ENCODE measurements at places on chromosomes 11 and 22.

DNA sequence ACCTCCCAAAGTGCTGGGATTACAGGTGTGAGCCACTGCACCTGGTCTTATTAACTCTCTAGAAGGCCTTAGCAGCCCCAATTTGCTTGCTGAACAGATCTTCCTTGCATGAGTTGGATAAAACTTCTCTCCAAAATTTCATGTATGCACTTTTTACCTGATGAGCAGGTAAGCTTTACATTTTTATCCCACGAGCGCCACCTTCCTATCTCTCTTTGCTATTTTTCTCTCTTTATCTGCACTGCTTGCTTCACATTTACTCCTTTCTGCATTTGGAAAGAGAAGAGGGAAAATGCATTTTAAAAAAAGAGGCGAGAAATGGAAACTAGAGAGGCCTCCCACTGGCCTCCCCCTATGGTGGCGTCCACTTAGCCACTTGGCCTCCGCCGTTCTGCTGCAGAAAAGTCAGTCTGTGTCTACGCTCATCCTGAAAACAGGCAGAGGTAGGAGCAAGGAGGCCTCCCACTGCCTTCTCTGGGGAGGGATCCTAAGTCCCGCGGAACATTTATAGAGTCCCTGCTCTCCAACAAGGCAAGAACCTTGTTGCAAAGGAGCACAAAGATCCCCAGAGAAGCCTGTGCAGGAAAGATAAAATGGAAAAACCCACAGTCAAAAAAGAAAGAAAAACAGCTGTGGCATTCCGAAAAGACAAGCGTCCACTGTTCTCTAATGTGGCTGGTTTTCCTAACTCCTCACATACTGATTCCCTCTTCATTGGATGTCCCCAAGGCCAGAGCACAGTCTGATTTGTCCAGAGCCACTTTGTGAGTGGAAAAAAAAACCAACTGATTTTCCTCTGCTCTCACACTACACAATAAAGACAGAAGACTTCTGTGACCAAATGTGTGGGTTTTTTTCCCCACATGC lies 62.2 kb upstream of the INCENP start:
- DNase-seq: no peak

DNA sequence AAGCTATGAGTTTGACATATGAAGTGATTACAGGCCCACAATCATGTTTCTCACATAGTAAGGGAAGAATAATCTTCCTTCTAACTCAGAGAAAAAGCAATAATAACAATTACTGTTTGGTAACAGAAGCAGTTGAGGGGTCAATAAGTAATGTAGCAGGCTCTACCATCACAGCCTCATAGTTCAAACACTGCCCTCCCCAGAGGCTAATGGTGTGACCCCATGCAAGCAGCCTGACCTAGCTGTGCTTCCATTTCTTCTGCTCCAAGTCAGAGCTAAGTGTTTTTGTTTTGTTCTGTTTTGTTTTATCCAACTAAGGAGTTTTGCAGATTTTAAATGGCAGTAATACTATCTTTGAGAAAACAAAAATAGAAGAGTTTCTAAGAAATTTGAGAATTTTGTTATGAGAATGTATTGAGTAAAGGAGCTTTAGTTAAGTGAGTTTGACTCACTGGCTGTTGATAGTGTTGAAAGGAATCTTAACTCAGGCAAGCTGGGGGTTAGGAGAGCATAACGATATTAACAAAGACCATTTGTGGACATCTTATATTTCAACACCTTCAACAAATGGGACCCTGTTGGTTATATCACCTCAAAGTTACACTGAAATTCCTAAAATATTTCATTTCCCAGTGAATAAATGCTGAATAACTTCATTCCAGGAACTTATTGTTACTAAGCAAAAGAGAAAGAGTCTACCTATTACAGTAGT lies 48.5 kb downstream of the GUCY1A2 start:
- no peak for DNase-seq

- no peak for DNase-seq
Measured at GRCh38 chr22:47929073-47929472, 1166.6 kb downstream of the TBC1D22A start.

DNA sequence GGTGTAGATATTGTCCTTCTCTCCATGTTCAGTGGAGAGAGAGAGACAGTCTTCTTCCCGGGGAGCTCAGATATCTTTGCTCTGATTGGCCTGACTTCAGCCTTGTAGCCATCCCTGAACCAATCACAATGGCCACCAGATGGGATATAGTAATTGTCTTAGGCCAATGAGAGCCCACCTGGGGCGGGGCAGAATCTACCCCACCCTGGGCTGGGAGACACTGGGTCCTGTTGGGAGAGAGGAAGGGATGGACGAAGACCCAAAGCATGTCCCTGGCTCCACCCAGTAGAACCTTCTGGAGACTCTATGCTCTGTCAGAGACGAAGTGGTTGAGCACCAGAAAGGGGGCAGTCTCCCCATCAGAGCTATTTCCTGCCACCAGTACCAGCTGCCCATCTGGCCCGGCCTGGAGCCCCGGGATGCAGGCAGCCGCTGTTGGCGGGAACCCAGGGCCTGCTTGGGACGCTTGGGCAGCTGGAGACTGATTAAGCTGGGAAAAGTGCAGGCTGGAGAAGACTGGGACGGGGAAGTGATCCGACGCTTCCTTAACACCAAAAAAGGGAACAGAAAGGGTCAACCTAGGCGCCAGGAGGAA lies 31.6 kb upstream of the CBX7 start:
- DNase-seq: no peak

- DNase-seq: no peak
Measured at GRCh38 chr22:20788627-20789344, 14.9 kb downstream of the SERPIND1 start.

- no peak for DNase-seq
Measured at GRCh38 chr22:40240686-40241085, 63.0 kb downstream of the TNRC6B start.

DNA sequence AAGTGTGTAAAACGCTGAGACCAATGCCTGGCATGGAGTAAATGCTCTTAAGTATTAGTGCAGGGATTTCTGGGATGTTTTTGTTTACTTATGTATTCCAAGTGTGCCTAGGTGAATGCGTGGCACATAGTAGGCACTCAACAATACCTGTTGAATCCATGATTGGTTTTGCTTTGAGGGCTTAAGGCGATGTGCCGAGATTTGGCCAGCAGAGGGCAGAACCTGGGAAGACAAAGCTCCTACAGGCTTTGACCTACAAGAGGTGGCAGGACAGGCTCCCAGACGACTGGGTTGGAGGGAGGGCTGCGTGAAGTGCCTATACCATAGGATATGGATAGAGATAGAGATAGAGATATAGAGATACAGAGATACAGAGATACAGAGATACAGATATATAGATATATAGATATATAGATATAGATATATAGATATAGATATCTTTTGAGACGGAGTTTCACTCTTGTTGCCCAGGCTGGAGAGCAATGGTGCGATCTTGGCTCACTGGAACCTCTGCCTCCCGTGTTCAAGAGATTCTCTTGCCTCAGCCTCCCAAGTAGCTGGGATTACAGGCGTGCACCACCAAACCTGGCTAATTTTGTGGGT lies 13.9 kb downstream of the KCNE3 start:
- peak; percentile 32 for DNase-seq

GRCh38 chr11:15697437-15698236 lies 582.9 kb downstream of the INSC start:
- DNase-seq: no peak

DNA sequence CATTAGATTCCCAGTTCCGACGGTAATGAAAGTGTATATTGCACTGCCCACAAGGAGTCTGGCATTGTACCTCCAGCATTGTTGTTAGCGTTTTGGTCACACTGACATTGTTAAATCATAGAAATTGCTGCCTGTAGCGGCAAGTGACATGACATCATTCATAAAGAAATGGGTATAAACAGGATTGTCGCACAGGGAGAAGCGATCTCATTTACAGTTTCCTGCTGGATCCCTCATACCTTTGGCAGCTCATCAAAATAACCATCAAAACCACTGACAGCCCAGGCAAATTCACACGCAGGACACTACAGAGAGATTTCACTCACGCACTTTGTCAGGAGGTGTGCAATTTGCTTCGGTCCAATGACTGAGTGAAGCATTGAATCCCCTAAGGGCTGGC lies 3.5 kb downstream of the HTR3B start:
- DNase-seq: no peak

DNA sequence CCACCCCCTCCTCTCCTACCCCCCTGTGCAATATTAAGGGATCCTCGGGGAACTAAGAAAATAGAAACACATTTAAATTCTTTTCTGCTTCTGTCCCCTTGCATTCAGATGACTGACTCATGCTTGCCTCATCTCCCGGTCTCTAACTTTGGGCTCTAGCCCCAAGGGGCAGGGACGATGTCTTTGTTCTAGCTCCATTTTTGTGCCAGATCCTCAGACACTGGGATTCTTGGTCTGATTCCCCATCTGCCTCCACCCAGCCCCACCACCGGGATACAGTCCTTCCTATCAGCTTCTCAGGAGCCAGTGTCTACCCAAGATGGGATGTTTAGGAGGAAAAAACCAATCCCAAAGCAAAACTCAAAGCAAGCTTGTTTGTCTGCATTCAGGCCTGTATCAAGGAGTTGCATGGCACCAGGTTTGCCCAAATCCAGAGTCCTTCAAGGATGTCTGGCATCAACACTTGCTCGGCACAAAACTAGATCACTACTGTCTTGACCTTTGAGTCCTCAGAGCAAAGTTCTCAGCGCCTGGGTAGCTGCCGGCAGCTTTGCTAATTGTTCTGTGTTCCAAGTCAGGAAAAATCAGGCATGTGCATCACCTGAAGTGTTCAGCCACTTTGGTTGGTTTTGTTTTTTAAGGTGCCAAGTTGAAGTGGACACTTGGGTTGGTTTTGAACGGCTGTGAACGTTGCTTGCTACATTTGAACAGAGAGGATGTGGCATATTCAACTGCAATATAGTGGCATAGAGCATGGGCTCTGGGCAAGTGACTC lies 212.8 kb downstream of the DSCAML1 start:
- no peak for DNase-seq

DNA sequence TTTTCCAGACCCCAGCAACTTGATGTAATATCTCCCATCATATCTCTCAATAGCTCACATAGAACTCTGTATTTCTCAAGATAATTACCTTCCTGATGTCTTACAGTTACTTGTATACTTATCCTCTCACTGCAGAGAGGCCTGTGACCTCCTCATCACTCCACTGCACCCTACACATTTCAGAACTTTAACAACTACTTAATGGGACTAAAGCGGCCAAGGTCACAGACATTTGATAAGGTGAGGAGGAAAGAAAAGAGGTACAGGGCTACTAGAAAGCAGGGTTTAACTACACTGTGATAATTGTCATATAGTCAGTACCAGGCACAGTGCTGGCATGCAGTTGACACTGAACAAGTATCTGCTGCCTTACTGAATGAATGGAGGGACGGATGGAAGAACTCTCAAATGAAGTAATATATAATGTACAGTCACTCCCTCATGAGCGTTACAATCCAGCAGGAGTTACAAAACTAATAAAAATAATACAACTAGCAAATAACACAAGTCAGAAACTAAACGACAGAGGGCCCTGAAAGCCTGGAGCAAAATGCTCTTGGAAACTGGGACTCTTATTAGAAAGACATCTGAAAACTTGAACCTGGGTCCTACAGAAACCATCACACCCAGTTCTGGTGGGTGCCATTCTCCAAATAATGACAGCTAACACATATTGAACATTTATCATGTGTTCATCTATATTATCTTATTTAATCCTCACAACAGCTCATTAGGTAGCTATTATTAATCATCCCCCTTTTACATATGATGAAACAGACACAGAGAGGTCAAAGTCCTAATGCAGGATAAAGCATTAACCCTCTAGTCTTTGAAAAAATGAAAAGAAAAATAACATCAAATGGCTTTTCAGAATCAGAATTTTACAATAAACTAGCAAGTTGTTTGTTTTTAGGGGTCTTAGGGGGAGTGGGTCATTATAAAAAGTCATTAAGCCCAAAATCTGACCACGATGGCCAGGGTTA lies 14.3 kb downstream of the PI4KA start:
- DNase-seq: no peak

DNA sequence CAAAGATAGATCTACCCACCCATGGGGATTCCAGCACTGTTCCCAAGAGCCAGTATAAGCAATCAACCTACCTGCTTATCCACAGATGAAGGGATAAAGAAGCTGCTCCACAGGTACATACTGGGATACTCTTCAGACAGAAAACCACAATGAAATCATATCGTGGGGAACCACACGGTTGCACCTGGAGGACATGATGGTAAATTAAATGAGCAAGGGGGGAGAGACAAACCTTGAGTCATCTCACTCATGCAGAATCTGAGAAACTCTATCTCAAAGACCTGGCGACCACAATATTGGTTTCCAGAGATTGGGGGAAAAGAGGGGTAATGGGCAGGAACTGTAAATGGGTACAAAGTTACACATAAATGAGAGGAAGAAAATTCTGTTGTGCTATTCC lies 14.5 kb downstream of the RGL4 start:
- no peak for DNase-seq

GRCh38 chr11:2533587-2534133 lies 88.9 kb downstream of the KCNQ1 start:
- DNase-seq: no peak

GRCh38 chr11:101441747-101442146 lies 142.1 kb downstream of the TRPC6 start:
- DNase-seq: no peak

- DNase-seq: no peak
Measured at GRCh38 chr11:45102361-45102809, 44.1 kb upstream of the PRDM11 start.

- no peak for DNase-seq
Measured at GRCh38 chr11:131481303-131481702, 110.9 kb downstream of the NTM start.

DNA sequence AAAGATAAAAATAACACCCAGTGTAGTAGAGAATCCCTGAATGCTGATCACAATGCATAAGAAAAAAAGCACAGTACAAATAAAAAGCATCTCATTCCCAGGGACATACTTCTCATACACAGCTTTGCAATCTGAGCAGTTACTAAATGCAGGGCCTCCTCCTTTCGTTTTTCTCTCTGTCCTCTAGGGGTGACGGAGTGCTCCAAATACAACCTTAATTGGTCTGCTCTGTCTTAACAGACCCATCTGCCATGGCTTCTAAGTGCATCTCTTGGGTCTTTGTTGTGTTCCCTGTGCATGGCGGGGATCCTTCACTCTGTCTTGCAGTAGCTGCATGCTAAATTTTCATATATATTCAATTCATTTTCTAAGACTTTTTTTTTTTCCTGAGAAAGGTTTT lies 1114.2 kb upstream of the RAG2 start:
- DNase-seq: no peak

- no peak for DNase-seq
Measured at GRCh38 chr11:32343325-32344008, 91.9 kb downstream of the WT1 start.

- DNase-seq: no peak
Measured at GRCh38 chr11:34126959-34127848, 21.8 kb downstream of the NAT10 start.

DNA sequence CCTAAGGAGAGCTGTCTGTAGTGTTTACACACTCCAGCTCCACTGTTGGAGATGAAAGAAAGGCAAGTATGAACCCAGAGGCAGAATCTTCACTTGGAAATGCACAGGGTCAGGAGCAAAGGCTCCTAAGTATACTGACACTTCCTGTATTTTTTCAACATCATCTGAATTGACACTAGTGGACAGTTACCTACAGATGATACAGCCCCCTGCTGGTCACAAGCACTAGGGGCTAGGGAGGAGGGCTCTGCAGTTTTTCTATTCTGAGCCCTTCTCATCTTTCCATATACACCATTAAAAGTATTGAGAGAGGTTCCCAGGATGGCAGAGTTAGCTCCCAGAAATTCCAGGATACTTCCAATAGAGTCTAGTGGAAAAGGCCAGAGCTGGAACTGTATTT lies 290.3 kb upstream of the API5 start:
- DNase-seq: no peak
